ENCODE measurements at places on chromosomes 5 and 9.

GRCh38 chr5:87300744-87301143, 33.1 kb downstream of the RASA1 start:
- peak; percentile 87 for DNase-seq

DNA sequence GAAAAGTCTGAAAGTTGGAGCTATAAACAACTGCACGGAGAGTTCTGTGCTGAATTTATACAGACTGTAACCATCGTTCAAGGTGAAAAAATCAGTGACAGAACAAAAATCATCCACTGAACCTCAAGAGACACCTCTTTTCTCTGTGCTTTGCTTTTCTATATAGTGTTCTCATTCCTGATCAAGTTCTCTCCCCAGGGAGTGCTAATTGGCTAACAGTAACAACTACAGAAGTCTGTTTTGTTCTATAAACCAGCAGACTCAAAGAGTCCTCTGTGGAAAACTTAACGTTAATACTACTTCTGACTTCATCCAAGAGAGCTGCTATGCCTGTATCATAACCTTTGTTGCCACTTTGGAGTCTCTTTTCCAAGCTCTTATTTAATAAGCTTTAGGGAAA, 1388.3 kb upstream of the C9orf72 start:
- no peak for DNase-seq

- DNase-seq = no peak
Measured at GRCh38 chr9:17401858-17402257, 177.0 kb upstream of the SH3GL2 start.

DNA sequence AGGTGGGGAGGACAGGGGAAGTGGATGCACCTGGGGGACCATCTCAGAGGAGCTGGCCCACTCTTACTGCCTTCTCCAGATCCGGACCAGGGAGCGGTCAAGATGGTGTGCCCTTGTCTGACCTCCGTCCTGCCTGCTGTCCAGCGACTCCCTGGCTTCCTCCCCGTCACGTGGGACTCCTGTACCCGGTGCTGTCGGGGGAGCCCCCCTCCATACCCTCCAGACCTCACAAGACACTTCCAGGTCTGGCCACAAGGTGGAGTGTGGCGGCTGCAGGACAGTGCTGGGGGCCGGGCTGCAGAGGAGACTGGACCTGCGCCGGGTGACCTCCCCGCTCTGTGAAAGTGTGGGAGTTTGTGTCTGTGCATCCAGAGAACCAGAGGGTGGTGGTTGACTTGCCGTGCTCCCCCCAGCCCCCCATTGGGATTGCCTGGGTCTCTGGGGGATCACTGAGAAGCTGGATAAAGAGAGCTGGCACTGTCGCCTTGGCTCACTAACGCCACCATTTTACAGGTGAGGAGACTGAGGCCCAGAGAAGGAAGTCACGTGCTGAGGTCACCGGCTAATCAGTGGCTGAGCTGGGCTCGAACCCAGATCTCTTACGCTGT, 1.9 kb upstream of the CRB2 start:
- peak; percentile 31 for DNase-seq

DNA sequence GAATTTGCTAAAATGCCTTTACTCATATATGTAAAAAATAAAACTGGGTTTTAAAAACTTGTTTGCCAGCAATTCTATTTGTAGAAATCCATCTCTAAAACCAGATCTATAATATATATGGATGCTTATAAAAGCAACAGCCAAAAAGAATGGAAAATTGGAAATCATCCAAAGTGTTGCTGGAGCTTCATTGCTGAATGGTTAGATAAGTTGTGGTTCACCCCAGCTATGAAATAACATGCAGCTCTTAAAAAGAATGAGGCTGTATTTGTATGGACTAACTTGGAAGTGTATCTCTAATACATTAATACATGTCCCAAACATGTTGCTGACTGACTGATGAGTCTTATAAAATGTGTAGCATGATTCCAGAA, 76.2 kb downstream of the STK10 start:
- no peak for DNase-seq

- no peak for DNase-seq
Measured at GRCh38 chr5:124590686-124591085, 155.8 kb downstream of the ZNF608 start.

GRCh38 chr5:129173771-129174170, 79.2 kb downstream of the ISOC1 start:
- no peak for DNase-seq

DNA sequence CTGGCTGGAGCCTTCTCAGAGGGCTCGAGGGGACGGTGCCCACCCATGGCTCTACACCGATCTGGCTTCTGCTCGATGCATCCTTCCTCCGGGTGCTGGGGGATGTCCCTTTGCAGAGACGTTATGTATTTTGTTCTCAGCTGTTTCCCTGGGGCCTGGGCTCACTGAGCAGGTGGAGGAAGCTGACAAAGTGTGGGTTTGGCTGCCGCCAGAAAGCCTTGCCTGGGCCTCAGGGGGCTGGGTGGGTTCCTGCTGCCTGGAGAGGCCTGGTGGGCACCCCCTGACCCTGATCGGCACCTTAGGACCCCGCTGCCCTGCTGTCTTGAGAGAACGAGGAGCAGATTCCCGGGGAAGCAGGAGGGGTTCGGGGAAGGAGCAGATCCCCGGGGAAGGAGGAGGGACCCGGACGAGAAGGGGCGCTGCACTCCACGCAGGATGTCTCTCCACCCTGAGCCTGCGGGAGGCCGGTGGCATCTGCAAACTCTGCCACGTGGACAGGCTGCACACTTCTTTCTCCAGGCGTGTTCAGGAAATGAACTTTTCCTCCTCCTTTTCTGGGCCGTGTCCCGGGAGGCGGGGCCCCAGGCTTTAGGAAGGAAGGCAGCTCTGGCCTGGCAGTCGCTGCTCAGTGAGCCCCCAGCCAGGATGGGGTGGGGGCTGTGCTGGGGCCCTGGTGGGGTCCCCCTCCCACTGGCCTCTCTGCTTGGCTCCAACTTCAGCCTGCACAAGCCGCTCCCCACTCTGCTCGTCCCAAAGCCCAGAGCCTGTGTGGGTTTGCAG, 148.9 kb downstream of the RXRA start:
- no peak for DNase-seq

DNA sequence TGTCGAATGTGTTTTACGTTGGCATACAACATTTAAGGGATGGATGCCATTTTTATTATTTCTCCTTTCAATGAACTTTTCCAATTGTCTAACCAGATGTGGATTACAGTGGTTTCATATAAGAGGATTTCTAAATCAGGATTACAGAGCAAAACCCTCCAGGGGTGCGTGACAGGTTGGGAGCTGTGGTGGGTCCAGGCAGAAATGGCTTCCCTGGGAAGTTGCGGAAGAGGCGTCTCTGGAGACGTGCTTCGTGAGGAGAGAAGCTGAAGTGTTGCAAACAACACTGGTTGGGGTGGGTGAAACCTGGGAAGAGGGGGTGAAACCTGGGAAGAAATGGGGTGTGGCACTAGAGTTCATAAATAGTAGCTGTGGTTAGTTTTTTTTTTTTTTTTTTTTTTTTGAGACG, 4.5 kb upstream of the RPL26L1 start:
- no peak for DNase-seq

DNA sequence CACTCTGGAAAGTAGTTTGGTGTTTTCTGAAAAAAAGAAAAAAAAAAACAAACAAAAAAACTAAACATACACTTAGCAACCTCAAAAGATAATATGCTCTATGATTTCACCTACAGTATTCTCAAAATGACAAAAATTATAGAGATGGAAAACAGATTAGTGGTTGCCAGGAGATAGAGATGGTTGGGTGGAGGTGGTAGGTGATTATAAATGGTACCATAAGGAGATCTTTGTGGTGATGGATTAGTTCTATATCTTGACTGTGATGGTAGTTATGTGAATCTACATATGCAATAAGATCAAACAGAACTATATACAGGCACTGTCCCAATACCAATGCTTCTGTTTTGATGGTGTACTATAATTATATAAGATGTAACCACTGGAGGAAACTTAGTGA, 32.0 kb downstream of the PTBP3 start:
- DNase-seq = no peak

- no peak for DNase-seq
Measured at GRCh38 chr9:138121438-138122050, 244.0 kb downstream of the CACNA1B start.

GRCh38 chr5:158344376-158344775, 485.4 kb upstream of the CLINT1 start:
- DNase-seq = peak; percentile 88

GRCh38 chr9:4894076-4894475, 91.0 kb upstream of the JAK2 start:
- peak; percentile 8 for DNase-seq

DNA sequence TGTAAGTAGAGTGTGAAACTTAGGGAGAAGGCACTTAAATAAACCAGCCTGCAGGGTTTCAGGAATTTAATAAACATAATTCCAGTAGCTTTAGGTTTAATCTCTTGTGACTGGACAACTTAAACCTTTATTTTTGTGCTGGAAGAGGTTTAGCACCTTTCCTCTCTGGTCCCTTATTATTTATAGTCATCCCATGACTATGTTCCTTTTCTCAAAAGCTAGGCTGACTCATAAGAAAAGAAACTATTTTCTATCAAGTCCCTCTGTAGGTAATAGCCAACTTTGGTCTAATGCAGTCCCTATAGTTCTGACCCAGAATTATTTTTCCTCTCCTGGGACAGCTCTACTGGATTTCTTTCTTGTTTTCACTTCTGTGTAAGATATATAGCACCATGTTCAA, 588.9 kb downstream of the NR2F1-AS1 start:
- no peak for DNase-seq

GRCh38 chr5:121630402-121630801, 221.3 kb upstream of the FTMT start:
- no peak for DNase-seq

DNA sequence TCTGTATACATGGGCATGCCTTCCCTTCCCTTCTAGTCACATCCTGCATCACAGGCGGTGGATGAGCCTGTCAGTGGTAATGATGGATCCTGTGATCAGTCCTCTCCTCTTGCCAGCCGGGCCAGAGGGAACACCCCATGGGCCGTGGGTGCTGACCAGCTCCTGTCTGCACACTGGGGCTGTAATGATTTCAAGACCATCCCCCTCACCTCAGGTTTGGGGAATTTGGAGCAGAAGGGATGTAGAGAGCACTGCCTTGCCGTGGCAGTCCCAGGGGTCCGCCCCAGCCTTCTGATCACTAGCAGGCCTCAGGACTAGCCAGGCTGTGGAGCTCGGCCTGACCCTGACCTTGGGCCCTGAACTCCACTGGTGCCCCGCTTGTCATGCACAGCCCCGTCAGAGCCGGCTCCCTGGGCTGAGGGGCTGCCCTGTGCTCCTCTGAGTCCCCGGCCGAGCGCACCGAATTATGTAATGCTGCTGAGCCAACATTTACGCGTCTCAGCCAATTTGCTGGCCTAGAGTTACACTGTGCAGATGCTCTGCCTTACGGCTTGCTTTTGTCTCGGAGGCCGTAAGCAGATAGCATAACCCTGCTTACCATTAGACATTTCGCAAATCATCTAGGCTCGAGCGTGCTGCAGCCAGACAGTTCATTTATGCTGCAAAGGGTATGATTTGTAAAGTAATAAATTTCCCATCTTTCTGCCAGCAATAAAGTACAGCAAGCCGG, 155.3 kb downstream of the MACROH2A1 start:
- DNase-seq = no peak

GRCh38 chr9:96331236-96331947, 29.4 kb upstream of the HSD17B3 start:
- DNase-seq = no peak

GRCh38 chr5:138685193-138685745, 68.0 kb upstream of the CTNNA1 start:
- DNase-seq = peak; percentile 70

DNA sequence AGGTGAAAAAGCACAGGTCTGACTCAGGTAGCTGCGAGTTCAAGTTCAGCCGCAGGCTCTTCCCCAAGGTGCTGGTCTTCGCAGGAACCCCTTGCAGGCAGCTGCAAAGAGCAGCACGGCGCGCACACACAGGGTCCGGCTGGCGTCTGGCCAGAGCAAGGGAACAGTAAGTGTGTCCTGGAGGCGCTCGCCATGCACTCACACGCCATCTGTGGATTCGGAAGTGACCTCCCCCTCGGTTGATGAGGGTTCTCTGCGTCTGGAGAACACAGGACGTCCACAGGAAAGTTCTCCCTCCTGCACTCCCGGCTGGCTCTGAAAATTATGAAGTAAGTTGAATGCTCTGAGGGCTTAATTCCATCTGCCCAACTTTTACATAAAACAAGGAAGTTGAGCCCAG, 14.0 kb upstream of the EGFL7 start:
- no peak for DNase-seq

DNA sequence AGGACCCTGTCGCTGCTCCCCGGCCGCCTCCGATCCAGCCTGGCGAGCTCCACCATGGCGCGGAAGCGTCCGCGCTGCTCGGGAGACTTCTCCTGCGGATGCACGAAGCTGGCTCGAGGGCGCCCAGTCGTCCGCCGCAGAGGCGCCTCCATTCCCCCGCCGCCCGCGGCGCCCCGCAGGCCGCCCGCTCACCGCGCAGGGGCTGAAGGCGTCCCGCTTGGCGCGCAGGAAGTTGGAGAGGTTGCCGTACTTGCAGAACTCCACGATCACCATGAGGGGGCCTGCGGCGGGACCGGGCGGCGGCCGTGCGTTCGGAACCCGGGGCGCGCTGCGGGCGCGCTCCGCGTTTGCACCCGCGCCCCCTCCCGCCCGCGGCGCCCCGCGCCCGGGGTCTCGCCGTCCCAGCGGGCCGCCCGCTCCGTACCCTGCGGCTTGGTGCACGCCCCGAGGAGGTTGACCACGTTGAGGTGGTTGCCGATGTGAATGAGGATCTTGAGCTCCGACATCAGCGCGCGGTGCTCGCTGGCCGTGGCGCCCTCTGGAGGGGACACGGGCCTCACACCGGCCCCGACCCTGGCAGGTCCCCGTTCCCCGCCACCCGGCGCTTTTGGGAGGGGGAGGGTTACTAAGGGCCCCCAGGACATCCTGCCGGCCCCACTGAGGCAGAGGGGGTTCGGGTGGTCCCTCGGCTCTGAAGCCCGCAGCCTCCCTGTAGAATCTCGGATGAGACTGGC, 27.7 kb upstream of the SCGB3A1 start:
- DNase-seq = peak; percentile 14

- no peak for DNase-seq
Measured at GRCh38 chr5:1012313-1012841, 3.8 kb downstream of the NKD2 start.

DNA sequence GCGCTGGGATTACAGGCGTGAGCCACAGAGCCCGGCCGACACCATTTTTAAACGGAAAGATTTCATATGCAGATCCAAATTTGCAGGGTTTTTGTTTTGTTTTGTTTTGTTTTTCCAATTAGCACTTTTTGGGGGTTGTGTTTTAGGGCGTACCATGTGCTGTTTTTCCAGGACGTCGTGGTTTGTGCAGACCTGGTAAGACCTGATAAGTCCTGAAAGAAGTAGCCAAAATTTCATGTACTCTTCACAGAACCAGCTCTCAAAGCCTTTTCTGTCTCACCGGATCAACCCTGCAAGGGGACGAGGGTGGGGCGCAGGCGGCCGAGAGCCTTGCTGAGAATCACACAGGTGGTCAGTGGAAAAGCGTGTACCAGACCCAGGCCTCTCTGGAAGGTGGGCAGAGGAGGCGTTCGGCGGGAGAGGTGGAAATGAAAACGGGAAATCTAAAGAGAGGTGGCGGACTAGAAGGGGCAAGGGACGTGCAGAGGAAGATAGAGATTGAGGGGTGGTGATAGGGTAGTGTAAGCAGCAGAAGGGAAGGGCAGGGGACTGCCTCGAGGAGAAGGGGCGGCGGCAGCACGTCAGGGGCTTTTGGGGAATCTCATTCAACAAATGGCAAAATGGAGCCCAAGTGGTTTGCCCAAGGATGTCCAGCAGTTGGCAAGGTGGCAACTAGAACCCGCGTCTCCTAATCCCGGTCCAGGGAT, 1.1 kb upstream of the FAF2 start:
- DNase-seq = no peak

All from inflammatory macrophage treated with lipopolysaccharide for 4 hours (primary cell).